A549 treated with dexamethasone at 1 μM for 4 hours (cell line): ENCODE measurements at places on chromosomes 3 and 15. TPM values are rescaled to one million over a fixed set of nuclear protein-coding genes. Genes with fewer than 3 reads are reported as not detected.

Gene CADPS
- total RNA-seq = not detected in 5 replicates

Gene UNC13C
- not detected in 5 replicates for total RNA-seq

Gene FNDC3B
- 22.3 to 45.1 TPM (median 37.1 TPM) in 5 replicates for total RNA-seq

Gene UBA7
- total RNA-seq = 0.25 to 0.72 TPM (median 0.26 TPM) in 5 replicates

Gene CCR9
- total RNA-seq = 0.08 TPM in 1 of 5 replicates, not detected in the others

Gene GOLGA8A
- 3.1 to 11.2 TPM (median 6.9 TPM) in 5 replicates for total RNA-seq

Gene SNX22
- total RNA-seq = 0.50 to 1.3 TPM (median 0.74 TPM) in 5 replicates

Gene CNTN6
- not detected in 5 replicates for total RNA-seq

Gene DTWD1
- 18.7 to 21.0 TPM (median 19.0 TPM) in 5 replicates for total RNA-seq

Gene IGF2BP2
- total RNA-seq = 11.4 to 17.1 TPM (median 14.4 TPM) in 5 replicates

Gene SECISBP2L
- total RNA-seq = 6.0 to 10.5 TPM (median 8.9 TPM) in 5 replicates

Gene ELP6
- total RNA-seq = 25.6 to 29.2 TPM (median 26.2 TPM) in 5 replicates

Gene MST1R
- total RNA-seq = 3.6 to 6.7 TPM (median 6.1 TPM) in 5 replicates

Gene PRRT3
- total RNA-seq = 1.2 to 1.9 TPM (median 1.7 TPM) in 5 replicates

Gene MAP2K5
- 9.1 to 13.8 TPM (median 13.0 TPM) in 5 replicates for total RNA-seq

Gene COL6A6
- not detected in 5 replicates for total RNA-seq

Gene OSBPL10
- 15.0 to 26.3 TPM (median 25.8 TPM) in 5 replicates for total RNA-seq

Gene TUSC7
- not detected in 5 replicates for total RNA-seq

Gene CFAP91
- total RNA-seq = 0.21 to 0.32 TPM (median 0.23 TPM) in 4 of 5 replicates, not detected in the other

Gene ZNF620
- total RNA-seq = 1.7 to 2.0 TPM (median 1.8 TPM) in 5 replicates

Gene SCN11A
- total RNA-seq = not detected in 5 replicates

Gene KNL1
- 5.3 to 8.7 TPM (median 8.0 TPM) in 5 replicates for total RNA-seq

Gene MAP1A
- total RNA-seq = 0.45 to 0.74 TPM (median 0.64 TPM) in 5 replicates

Gene SLC22A13
- total RNA-seq = 0.07 to 0.09 TPM (median 0.08 TPM) in 4 of 5 replicates, not detected in the other

Gene ACOX2
- total RNA-seq = 6.0 to 9.0 TPM (median 7.1 TPM) in 5 replicates

Gene SLC24A5
- total RNA-seq = not detected in 5 replicates

Gene MKRN3
- 1.1 to 2.1 TPM (median 1.9 TPM) in 5 replicates for total RNA-seq

Gene SMCO1
- total RNA-seq = not detected in 5 replicates

Gene MTHFS
- 68.8 to 103 TPM (median 72.6 TPM) in 5 replicates for total RNA-seq

Gene TRIM71
- total RNA-seq = 0.01 TPM in 1 of 5 replicates, not detected in the others

Gene MINDY4B
- total RNA-seq = not detected in 5 replicates

Gene TNNC1
- total RNA-seq = 0.87 to 1.3 TPM (median 1.3 TPM) in 5 replicates

Gene CNTN3
- not detected in 5 replicates for total RNA-seq

Gene TMOD2
- total RNA-seq = 1.4 to 2.1 TPM (median 1.9 TPM) in 5 replicates

Gene RAP2B
- 7.8 to 9.3 TPM (median 9.1 TPM) in 5 replicates for total RNA-seq

Gene SPTSSB
- total RNA-seq = 0.04 to 0.06 TPM in 2 of 5 replicates, not detected in the others

Gene CTNNB1
- total RNA-seq = 180 to 219 TPM (median 199 TPM) in 5 replicates

Gene BCL2A1
- 8.5 to 17.9 TPM (median 9.4 TPM) in 5 replicates for total RNA-seq

Gene LRRC31
- not detected in 5 replicates for total RNA-seq

Gene FEZF2
- not detected in 5 replicates for total RNA-seq

Gene PPP2R3A
- total RNA-seq = 1.4 to 2.6 TPM (median 2.1 TPM) in 5 replicates

Gene KY
- total RNA-seq = 0.06 to 0.13 TPM (median 0.09 TPM) in 5 replicates

Gene ITIH1
- 0.06 TPM in 1 of 5 replicates, not detected in the others for total RNA-seq

Gene MAN2A2
- 17.5 to 33.1 TPM (median 26.2 TPM) in 5 replicates for total RNA-seq

Gene PSTPIP1
- 0.21 to 0.43 TPM (median 0.25 TPM) in 5 replicates for total RNA-seq

Gene GOLGA6D
- total RNA-seq = not detected in 5 replicates

Gene STAG1
- total RNA-seq = 8.4 to 11.2 TPM (median 10.0 TPM) in 5 replicates

Gene SEMA6D
- total RNA-seq = not detected in 5 replicates

Gene NPAP1
- not detected in 5 replicates for total RNA-seq

Gene BFSP2
- total RNA-seq = not detected in 5 replicates

Gene MNS1
- total RNA-seq = 2.4 to 3.9 TPM (median 3.3 TPM) in 5 replicates

Gene FMN1
- total RNA-seq = 0.33 to 0.54 TPM (median 0.38 TPM) in 5 replicates

Gene NRROS
- 0.03 to 0.04 TPM (median 0.04 TPM) in 3 of 5 replicates, not detected in the others for total RNA-seq

Gene CIDEC
- 75.0 to 96.1 TPM (median 82.6 TPM) in 5 replicates for total RNA-seq

Gene ERICH6
- total RNA-seq = 0.07 TPM in 2 of 5 replicates, not detected in the others
